ENCODE measurements at places on chromosomes 1 and 21. TPM values are rescaled to one million over a fixed set of nuclear protein-coding genes. Genes with fewer than 3 reads are reported as not detected.

Gene UBL4B
- total RNA-seq: not detected

DNA sequence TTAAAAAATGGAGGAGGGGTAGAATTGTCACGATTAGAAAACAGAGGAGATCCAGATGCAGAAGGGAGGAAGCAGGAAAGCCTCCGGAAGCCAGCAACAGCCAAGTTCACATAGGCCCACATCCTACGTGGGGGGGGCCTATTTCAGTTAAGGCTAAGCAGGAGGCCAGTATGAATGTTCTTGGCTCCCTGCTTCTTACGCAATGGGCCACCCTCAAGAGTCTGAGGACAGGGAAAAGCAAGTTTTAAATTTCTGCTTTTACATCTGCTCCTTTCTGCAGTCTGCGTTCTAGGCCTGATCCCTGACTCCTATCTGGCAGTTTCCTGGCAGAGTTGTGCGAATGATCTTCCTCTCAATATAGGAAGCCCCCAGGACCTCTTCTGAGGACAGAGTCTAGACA, 30.6 kb downstream of the RABIF start:
- no peaks in the 10 kb centered on the region for H3K27me3 ChIP-seq
- H3K36me3 ChIP-seq: peaks cover 19% of the 10 kb centered on the region
- peak overlapping the region; percentile 74 for H3K4me3 ChIP-seq
- DNase-seq: no peak

DNA sequence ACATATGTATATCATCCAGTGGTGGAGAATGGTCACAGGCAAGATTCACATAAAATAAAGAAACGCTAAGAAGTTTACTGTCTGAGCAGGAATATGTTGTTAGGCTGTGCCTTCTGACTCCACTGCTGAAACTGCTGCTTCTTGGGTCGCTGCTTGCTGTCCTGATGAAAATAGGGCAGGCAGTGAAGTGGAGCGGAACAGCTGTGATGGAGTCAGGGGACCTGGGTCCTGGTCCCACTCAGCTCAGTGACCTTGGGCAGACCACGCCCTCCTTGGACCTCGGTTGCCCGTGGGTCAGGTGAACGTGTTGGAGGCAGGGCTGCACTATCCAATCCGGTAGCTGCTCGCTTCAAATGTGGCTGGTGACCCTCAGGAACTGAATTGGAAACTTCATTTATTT, 33.4 kb upstream of the IFFO2 start:
- peaks cover 5% of the 10 kb centered on the region for H3K4me1 ChIP-seq
- H3K27ac ChIP-seq: no peak overlapping the region
- H3K27me3 ChIP-seq: peaks cover 4% of the 10 kb centered on the region
- H3K36me3 ChIP-seq: no peaks in the 10 kb centered on the region
- no peak overlapping the region for H3K4me3 ChIP-seq
- no peak for DNase-seq

DNA sequence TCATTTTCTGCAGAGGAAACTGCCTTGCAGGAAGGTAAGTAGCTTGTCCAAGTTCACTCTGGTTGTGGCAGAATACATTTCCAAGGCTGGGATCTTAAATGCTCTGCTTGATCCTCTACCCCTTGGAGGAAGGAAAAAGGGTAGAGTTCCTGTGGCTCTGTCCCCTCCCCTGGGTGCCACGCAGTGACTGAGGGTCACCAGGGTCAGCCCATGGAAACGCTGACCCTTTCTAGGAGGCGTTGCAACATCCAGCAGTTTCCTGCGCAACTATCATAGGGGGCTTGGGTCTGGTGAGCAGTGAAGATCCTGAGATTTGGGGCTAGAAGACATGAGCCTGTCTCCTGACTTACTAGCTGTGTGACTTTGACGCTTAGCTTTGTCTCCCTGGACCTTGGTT, 29.4 kb upstream of the EPS8L3 start:
- H3K27me3 ChIP-seq: no peaks in the 10 kb centered on the region
- no peak overlapping the region for H3K4me3 ChIP-seq
- peaks cover 50% of the 10 kb centered on the region for H3K4me1 ChIP-seq
- H3K27ac ChIP-seq: peak overlapping the region; percentile 35
- no peaks in the 10 kb centered on the region for H3K36me3 ChIP-seq

GRCh38 chr1:205258261-205258691, 30.5 kb downstream of the TMCC2 start:
- no peak overlapping the region for H3K27ac ChIP-seq
- no peak overlapping the region for H3K4me3 ChIP-seq
- peaks cover 35% of the 10 kb centered on the region for H3K4me1 ChIP-seq
- H3K27me3 ChIP-seq: no peaks in the 10 kb centered on the region
- no peak for DNase-seq

DNA sequence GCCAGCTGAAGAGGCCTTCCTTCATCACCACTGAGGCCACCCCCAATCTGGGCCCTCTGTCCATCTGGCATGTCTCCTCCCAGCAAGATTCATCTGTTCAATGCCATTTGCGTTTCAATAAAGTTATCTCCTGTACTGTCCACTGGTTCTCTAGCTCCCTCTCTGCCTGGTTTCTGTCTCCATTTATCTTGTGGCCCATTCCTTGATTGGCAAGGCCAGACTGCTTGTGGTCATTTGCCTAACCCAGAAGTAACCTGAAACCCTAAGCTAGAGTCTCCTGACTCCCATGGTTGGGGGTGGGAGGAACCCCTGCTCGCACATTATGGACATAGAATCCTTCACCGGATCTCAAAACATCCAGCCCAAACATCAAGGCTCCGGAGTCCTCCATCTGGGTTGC, 2.1 kb upstream of the IPO9 start:
- no peak for DNase-seq

All from neural crest cell (in vitro differentiated cells).